ENCODE measurements at places on chromosomes 12 and 14.

GRCh38 chr12:40099423-40099853, 6.4 kb downstream of the SLC2A13 start:
- DNase-seq = no peak

DNA sequence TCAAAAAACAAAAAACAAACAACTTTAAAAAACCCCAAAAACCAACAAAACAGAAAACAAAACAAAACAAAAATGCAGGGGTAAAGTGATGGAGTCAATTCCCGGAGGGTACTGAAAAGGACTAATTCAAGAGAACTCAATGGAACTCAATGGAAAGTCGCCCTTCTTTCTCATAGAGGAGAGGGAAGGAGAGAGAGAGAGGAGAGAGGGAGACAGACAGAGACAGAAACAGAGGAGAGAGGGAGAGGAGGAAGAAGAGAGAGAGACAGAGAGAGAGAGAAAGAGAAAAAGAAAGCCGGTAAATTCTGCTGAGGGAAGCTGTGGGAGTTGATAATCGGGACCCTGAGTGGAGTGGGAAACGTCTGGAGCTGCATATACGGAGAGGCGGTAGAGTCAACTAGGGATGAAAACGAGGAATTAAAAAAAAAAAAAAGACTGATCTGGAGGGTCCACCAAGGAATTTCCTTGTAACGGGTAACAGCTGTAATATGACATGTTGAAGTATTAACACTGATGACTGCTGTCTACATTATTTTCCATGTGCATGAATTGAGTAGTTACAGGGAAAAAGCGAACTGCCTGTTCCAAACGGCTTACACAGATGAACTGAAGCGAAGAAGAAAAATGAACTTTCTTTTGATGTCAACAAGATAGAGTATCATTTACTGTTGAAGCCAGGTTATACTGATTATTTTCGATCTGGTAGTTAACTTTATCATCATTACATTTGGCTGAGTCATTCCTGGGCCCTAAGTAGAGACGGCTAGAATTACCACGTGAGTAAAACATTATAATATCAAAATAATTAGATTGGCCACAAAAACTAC, 934 bp upstream of the ZC2HC1C start:
- DNase-seq = no peak

DNA sequence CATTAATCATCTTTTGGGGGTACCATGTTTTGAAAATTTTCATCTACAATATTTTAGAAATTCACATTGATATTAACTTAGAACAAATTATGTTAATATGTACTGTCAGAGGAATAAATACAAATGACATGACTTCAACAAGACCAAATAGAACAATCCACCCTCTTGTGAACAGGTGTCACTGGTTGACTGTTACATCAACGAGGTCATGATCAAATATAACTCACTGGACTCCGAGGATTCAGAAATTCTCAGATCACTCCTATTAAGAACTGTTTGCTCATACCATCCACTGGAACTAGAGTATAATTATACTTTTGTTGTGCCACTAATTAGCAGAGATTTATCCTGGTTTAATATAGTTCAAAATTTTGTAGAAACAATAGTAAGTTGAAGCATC, 318.8 kb downstream of the PRKD1 start:
- no peak for DNase-seq

DNA sequence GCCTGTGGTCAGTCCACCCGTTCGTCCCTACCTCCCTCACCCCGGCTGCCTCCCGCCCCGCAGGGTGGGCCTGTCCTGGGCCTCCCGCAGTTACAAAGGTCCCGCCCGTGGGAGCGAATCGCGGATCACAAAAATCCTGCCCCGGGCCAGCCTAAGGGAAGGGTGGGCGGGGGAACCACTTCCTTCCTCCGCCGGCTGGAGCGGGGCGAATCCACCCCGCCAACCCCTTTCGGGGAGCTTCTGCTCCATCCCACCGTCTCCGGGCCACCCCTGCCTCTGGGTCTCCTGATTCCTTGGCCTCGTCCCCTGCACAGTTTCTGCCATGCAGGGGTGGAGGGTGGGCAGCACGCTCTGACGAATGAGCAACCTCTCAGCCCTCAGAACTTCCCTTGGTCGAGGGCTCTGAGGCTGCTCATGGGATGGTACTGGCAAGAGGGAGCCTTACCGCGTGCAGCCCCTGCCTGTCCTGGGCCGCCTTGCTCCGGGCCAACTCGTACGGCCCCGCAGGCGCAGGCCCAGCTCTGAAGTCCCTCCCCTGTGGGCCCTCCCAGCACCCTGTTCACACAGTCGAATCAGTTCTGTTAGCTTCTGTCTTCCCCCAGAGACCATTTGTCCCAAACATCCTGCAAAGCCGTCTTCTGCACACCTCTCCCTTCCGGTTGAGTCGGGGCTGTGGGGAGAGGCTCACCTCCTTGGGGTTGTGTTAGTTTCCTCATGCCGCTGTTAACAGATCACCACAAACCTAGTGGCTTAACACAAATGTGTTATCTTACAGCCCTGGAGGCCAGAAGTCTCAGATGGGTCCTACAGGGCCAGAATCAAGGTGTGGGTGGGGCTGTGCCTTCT, 589 bp upstream of the HVCN1 start:
- DNase-seq = no peak

DNA sequence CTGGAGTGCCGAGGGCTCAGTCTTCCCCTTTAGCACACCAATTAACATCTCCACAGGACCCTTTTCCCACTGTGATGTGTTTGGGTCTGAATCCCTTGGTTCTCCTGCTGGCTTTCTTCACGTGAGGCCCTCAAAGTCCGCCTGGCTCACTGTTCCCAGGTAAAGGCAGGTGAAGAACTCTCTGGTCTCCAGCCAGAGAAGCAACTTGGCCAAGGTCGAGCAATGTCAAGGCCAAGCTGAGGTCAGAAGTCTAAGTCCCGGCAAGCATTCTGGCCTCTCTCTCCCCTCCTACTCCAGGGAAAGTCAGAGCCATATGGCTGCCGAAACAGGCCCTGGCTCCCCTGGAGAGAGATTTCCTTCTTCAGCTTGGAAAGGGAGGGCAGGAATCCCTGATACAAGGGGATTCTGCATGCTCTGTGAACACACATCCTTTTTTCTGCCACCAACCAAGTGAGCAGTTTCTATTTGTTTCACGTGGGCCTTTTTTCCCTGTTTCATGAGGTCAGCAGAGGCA, 61.4 kb upstream of the ESRRB start:
- DNase-seq = no peak

DNA sequence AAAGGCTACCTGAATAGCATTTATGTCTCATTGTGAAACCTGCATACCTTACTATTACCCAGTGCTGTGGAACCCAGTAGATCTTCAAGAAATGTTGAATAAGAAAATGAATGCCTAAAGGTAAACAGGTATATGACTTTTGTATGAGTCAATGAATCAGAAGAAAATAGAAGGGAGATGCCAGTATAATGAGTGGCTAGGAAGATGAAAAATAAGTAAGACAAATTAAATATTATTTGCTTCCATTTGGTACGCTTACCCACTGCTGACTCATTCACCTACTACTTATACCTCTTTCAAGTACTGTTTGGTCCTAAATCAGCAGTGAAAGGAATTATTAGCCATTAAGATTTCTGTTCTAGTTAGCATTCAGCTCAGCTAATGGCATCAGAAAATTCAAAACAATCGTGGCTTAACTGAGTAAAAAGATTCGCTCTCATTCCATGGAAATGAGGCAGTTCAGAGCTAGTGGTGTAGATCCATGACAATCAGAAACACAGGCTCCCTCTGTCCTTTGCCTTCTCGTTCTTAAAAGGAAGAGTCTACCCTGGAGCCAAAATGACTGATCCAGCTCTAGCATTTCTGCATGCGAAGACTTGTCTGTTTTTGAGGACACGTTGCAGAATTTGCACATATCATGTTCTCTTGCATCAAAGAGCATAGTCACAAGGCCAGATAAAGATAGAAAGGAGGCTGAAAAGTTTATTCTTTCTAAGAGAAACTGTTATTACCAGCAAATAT, 705.8 kb upstream of the USP15 start:
- no peak for DNase-seq

GRCh38 chr12:99981639-99982190, 3.0 kb downstream of the ANKS1B start:
- no peak for DNase-seq

- DNase-seq = no peak
These were observed 147.3 kb downstream of the TSPAN9 start for GRCh38 chr12:3224530-3224903.

DNA sequence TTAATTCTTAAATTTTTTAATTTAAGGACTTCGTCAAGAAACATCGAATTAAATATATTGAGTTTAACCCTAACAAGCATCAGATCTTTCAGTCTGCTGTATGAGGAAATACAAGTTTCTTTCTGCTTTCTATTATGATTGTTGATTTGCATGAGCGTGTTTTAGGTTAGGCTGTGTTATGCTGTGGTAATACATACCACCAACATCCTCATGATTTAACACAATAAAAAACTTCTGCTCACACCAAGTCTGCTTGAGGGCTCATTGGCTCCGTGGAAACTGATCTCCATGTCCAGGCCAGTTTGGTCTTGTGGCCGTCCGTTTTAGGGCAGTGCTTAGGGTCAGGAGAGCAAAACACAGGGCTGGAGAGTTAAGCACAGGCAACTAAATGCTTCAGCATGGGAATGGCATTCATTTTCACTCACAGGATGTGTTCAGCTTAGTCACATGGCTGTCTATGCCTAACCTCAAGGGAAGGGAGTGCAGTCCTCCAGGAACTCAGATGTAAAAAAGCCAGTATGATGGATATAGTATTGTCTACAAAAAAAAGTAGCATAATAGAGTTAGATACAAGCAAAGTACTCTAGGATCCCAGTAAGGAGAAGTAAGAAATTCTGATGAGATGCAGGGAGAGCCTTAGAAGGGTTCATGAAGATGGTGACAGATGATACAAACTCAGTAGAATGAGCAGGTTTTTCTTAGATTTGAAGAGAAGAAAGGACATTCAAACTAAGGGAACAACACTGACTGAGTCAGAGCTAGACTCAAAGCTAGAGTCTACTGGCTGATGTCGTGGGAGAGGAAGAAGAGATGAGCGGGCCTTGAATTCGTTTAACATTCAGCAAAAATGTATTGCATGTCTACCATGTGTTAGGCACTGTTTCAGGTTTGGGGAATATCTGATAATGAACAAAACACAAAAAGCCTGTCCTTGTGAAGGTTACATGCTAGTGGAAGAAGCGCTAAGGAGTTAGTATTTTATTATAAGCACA, 16.3 kb downstream of the MARK3 start:
- DNase-seq = no peak

DNA sequence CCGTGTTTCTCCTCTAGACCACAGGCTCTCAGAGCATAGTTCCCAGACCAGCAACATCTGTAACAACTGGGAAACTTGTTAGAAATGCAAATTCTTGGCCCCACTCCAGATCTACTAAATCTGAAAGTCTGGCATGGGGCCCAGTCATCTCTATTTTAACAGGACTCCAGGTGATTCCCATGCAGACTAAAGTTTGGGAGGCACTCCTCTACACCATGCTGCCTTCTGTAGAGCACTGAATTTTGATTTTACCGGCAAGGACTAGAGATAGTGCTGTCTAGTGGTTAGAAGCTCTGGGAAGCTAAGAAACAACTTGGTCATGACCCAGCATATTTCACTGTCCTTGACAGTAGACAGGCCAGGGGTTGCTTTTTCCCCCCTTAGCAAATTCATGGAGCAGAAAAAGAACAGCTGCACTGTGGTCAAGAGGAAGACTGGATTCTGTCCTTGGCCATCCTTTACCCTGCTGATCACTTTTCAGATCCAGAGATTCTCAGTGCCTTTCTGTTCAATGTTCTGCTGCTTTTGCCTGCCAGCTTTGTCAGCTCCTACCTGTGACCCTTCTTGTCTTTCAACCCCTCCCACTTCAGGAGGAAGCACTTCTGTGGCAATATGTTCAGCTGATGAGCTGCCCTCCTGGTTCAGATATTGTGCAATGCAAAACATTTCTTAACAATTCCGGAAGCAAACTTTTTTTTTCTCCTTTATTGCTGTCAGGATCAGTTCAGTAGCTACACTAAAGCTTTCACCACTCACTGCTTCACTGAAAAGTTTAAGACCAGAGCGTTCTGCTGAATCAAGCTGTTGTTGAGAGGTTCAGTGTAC, 133.8 kb upstream of the NUDT4 start:
- no peak for DNase-seq

DNA sequence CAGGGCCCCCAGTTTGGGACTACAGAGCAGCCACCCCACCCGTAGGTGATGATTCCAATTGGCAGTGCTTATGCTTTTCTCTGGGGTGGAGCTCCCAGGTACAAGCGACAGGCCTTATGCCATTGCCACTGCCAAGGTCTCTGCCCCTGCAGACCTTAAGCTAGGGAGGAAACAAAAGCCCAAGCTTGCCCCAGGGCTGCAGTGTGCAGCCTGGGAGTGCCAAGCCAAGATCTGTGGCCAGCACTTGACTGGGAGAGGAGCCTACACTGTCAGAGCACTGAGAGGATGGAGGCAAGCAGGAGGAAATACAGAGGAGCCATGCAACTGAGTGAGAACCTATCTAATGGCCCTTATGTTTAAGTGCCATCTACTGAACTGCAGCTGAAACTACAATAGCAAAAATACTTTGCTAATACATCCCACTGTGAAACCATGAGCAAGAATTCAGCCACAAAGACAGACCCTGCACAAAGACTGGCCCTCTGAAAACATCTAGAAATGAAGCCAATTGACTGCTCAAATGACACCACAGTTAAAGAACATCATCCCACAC, 17.7 kb upstream of the ASCL1 start:
- DNase-seq = no peak

- no peak for DNase-seq
These were observed 12.0 kb upstream of the SLCO1B3 start for GRCh38 chr12:20798554-20798953.

GRCh38 chr12:52285172-52285745, 6.1 kb downstream of the KRT81 start:
- DNase-seq = no peak

GRCh38 chr14:104768437-104769323, 15.7 kb downstream of the SIVA1 start:
- peak; percentile 3 for DNase-seq

DNA sequence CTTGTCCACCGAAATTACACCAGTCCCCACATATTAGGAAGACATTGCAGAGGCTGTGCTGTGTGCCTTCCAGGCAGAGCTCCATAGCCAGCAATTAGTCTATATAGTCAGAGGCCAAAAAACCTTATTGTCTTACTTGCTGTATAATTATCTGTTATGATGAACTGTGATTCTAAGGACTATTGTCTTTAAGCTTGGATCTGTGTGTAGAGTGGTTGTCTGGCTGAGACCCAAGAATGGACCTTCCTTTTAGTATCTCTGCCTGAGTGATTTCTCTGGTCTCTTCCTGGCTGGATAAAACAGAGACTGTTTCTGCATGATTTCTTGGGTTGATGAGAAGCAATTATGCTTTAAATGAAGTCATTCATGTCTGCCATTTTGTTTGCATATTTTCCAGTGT, 465.3 kb downstream of the PRKD1 start:
- DNase-seq = no peak

DNA sequence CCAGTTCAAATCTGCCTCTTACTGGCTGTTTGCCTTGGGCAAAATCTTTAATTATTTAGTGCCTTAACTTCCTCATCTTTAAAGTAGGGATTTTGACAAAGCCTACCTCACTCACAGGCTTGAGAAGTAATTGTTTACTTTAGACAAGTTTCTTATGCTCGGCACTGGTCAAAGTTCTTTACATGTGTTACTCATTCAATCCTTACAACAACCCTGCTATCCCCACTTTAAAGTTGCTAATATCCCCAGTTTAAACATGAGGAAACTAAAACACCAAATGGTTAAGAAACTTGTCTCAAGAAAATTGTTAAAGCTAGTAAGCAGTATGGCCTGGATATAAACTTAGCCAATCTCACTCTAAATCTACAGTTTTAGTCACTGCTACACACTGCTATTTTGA, 204.0 kb upstream of the AVPR1A start:
- no peak for DNase-seq

Data from cerebellar nuclear complex (tissue), 1 donor.